ENCODE measurements at places on chromosomes 1 and 21.

DNA sequence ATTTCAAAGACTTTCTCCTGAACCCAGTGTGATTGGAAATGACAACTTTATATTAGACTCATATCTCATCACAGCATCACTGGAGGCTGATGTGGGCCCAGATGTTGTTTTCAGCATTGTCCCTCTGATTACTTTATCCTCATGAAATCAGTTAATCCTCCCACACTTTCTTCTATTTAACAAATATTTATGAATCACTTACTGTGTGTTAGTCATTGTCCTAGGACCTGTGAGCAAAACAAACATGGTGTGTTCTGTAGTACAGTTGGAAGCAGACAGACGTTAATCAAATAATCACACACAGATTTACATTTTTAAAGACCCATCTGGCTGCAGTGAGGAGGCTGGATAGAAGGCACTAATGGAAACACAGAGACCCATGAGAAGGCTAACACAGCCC is 383.7 kb downstream of the PRDM2 start:
- DNase-seq = no peak

GRCh38 chr1:107963601-107964335 is 1.2 kb downstream of the VAV3 start:
- no peak for DNase-seq

- no peak for DNase-seq
These were observed 39.6 kb upstream of the ITPKB start for GRCh38 chr1:226778657-226779058.

DNA sequence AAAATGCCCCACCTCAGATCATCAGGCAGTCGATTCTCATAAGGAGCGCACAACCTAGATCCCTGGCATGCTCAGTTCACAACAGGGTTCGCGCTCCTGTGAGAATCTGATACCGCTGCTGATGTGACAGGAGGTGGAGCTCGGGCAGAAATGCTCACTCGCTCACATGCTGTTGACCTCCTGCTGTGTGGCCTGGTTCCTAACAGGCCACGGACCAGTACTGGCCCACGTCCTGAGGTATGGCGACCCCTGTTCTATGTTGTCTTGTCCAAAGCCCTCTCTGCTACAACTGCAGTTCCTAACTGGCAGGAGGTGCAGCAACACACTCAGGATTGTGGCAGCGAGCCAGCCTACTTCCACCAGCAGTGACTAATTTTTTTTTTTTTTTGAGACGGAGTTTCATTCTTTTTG is 70.6 kb downstream of the CLSTN1 start:
- no peak for DNase-seq

DNA sequence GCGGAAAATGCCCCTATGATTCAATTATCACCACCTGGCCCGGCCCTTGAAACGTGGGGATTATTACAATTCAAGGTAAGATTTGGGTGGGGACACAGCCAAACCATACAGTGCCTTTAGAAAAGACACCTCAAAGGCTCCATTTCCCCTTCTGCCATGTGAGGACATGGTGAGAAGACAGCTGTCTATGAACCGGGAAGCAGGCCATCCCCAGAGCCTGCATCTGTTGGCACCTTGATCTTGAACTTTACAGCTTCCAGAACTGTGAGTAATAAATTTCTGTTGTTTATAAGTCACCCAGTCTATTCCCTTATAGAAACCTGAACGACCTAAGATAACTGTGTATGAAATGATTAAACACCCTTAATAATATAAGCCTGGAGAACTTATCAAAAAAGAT is 61.6 kb downstream of the KIFAP3 start:
- DNase-seq = no peak

- DNase-seq = no peak
These were observed 206.5 kb upstream of the AJAP1 start for GRCh38 chr1:4447778-4448420.

GRCh38 chr1:37515185-37516034 is 844 bp upstream of the MEAF6 start:
- DNase-seq = no peak

DNA sequence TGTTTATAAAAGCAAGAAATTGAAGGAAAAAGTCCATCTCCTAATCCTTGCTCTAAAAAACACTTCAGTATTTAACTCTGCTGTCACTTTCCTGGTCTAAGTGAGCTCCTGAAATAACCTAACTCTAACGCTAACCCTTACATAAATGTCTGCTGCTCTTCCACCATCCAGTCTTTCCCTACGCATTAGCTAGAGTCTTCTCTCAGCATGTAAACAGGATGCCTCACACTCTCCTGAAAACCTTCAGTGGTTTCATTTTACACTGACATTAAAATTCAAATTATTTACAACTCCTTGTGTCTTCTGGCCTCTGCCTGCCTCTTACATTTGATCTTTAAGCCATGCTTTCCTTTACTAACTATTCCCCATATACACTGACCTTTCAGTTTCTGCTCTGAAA is 697.6 kb upstream of the CXADR start:
- no peak for DNase-seq

DNA sequence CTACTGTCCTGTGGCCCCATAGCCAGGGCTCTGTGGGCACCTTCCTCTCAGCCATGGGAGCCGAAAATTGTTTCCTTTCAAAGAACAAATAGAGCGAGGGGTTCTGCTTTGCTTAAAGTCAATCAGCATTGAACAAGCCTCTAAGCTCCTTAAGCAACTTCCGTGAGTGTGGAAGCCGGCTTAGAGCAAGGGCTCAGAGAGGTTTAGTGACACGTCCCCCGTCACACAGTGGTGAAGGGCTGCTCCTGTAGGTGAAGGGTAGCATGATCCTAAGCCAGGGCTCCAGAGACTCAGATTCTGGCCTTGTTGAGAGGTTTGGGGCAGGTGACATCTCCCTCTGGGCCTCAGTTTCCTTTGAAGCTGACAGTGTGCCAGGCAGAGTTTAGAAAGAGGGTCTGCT is 94.0 kb upstream of the WNT4 start:
- DNase-seq = no peak

- DNase-seq = peak; percentile 22
These were observed 2.0 kb downstream of the USP33 start for GRCh38 chr1:77757603-77758002.

GRCh38 chr1:180785291-180785690 is 127.4 kb upstream of the KIAA1614 start:
- DNase-seq = no peak

DNA sequence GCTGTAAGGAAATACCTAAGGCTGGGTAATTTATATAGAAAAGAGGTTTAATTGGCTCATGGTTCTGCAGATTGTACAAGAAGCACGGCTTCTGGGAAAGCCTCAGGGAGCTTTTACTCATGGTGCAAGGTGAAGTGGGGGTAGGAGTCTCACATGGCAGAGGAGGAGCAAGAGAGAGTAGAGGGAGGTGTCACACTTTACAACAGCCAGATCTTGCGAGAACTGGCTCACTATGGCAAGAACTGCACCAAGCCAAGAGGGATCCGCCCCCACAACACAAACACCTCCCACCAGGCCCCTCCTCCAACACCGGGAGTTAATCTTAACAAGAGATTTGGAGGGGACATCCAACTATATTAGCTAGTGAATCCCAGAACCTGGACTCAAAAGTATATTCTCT is 135.4 kb upstream of the SOD1 start:
- DNase-seq = no peak

DNA sequence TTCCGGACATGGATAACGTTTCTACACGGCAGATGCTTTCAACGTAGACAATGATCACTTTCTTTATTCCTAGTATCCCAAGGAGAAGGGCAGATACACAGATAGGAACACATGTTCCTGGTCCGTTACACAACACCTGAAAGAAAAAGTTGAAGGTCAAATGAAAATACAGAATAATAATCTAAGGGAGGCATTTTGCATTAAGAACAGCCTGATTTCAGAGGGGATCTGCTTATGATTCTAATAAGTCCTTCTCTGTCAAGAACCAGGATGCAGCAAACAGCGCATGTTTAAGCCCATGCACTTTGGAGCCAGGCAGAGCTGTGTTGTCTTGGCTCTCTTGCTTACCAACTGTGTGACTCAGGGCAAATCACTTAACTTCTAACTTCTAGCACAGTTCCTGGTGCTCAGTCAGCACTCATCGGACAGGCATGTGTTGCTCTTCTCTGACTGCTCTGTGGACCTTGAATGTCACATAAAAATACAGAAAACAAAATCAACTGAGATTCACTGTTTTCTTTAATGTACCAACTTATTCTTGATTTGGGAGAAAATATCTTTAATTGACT is 56.3 kb upstream of the CNN3 start:
- DNase-seq = no peak

DNA sequence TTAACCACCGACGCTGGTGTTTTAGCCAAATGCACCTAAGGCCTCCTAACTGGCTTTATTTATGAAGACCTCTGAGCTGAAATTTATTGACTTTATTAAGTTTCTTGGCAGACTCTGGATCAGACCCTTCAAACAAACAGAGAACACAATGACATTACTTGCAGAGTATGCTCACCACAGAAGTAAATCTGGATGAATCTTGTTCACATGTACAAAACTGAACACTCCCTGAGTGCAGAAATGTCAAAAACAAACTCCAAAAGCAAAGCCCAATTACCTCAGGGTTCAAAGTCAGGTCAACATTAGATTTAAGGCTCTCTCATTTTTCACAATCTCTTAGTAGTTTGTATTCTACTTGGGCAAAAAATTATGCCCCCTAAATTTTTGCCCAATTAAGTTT is 218.6 kb downstream of the SLC45A1 start:
- no peak for DNase-seq

- DNase-seq = no peak
These were observed 188.2 kb upstream of the NFIA start for GRCh38 chr1:60894130-60894529.

DNA sequence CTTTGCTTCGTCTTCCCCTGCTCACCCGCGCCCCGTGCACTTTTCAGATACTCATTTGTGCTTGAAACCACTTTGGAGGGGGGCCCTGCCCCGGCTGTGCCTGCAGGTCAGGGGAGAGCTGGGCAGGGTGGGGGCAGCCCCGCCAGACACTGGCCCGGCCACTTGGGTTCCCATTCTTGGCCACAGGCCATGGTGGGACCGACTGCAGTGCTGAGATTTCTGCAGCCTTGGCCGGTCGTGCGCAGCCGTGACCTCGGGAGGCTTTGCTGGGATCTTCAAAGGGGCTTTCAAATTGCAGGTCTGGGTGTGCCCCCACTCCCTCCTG is 54.5 kb upstream of the TTC34 start:
- DNase-seq = no peak

DNA sequence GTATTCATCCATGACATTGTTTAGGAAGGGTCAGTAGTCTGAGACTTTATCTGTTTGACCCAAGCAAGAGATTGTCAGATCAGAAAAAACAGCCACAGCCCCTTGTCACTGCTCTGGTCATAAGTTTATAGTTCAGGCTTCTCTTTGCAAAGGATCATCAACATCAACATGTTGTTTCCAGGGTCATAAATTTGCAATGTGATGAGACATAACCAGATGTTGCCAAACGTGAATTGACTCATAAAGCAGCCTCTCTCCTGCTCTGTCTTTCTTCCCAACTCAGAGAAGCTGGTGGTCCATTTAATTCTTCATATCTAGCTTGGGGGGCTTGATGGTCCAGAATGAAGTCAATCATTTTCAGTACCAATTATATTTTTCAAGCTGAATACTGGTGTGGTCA is 507.2 kb upstream of the PBX1 start:
- DNase-seq = no peak

DNA sequence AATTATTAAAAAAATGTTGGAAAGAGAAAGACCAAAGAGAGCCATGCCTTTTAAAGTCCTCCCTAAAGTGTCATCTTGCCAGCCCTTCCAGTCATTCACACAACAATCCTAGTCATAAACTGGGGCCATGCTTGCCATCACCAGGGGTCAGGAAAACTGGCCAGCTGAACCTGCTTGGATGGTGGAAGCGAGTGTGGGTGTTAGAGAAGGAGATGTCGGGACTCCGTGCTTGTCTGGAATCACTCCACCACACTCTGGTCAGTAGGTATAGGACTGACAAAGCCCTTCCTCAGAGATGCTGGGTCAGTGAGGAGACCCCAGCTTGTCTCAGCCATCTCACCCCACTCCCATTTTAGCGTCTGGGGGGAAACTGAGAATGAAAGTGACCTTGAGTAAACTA is 3.3 kb upstream of the HAPLN2 start:
- DNase-seq = no peak

DNA sequence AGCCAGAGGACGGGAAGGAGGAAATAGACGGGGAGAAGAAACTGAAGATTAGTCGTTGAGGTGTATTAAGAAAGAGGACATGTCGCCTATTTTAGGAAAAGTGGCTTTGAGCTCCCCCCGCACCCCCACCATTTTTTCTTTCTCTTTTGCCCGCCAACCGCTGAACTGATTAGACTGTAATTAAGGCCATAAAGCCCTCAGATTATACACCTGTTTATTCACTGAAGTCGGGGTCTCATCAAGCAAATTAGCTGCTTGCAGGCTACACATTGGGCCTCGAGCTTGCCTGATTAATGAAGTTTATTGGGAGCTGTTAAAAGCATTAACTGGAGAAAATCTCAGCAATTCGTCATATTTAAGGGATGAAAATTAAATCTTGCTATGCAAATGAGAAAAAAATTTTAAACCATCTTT is 119.4 kb upstream of the RRP15 start:
- DNase-seq = no peak

DNA sequence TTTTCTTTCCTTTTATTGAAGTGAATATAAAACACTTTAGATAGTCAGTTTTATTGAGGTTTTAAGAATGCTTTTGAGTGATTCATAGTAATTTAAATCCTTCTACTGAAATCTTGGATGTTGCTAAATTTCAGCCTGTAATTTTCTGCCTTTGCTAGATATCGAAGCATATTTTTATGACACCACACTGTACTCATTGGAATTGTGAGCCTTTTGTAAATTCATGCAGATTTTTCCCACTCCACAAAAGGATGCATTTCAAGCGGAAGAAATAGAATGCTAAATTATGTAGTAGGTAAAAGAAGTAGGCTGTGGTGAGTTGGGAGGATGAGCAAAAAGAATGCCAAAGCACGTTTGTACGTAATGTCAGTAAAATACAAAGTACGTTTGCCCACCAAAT is 13.8 kb downstream of the SNX7 start:
- DNase-seq = no peak

DNA sequence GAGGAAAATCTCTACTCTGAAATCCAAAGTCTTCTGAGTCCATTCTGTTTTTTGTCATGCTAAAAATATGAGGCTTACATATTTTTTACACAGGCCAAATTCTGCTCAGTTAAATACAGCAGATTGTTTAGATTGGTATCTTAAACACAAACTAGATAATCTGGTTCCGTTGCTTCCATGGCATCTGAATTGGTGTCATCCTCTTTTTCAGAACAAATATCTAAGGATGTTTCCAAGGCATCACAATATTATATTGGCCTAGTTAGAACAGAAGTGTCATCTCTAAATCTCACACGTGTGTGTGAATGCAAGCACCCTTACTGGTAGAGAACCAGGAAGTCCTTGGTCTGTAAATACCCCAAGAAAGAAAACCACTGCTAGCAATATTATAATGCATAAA is 151.2 kb downstream of the NRIP1 start:
- no peak for DNase-seq
